ENCODE measurements at places on chromosomes 11 and 22.

DNA sequence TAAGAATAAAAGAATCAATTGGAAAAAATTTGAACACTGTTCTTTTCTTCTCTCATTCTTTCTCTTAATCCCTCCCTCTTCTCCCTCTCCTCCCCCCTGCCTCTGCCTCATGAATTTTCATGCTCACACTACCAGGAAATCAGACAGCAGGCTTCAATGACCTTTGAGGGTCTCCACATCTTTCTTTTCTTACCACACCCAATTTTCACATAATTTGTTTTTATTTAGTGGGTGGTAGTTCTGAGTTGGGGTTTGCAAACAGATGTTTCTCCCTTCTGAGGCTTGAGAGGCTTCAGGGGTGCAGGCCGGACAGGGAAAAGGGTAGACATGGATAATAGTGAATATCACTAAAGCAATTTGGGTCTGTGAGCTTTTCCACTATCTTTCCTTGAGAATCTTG, 95.5 kb downstream of the SPATA19 start:
- no peak for DNase-seq

DNA sequence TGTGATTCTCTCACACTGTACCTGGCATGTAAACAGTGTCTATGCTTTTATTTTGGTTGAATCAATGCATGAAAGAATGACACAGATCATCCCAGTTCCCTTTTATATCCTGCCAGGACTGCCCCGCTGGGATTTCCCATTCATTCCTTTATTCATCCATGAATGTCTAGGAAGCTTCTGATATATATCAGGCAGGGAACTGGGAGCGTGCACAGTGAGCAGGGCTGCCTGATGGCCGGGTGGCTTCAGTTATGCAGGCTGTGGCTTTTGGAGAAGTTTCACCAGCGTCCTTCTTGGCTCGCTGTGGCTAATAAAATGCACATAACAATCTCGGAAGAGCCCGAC, 789.0 kb downstream of the TBC1D22A start:
- no peak for DNase-seq

- DNase-seq = no peak
These were observed 12.7 kb downstream of the PIM3 start for GRCh38 chr22:49973018-49973961.

- DNase-seq = no peak
These were observed 428.0 kb downstream of the LARGE1 start for GRCh38 chr22:33492210-33492651.

GRCh38 chr11:114610550-114610949, 15.0 kb upstream of the NXPE4 start:
- no peak for DNase-seq

- DNase-seq = no peak
These were observed 5.5 kb upstream of the SELENOH start for GRCh38 chr11:57735619-57736298.

DNA sequence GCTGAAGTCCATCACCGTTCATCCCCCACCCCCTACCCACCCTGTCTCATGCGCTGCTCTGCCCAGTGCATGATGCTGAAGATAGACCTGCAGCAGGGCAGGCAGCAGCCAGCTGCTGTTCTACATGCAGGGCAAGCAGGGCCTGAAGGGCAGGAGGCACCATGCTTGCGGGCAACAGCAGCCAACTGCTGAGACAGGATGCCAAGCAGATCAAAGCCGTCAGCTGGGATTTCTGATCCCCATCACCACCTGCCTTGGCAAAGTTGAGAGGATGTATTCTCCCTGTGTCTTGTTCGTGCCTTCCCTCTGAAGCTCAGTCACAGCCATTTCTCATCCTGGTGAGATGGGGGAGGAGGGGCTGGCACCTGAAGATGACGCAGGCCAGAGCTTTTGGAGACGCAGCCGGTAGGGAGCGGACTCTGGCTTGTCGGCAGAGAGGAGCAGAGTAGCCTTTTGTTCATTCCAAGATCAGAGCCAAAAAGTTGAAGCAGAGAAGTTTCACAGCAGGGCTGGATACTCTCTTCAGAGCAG, 227.0 kb downstream of the GRIK4 start:
- no peak for DNase-seq

GRCh38 chr11:65869643-65870306, 2.8 kb downstream of the EFEMP2 start:
- no peak for DNase-seq

DNA sequence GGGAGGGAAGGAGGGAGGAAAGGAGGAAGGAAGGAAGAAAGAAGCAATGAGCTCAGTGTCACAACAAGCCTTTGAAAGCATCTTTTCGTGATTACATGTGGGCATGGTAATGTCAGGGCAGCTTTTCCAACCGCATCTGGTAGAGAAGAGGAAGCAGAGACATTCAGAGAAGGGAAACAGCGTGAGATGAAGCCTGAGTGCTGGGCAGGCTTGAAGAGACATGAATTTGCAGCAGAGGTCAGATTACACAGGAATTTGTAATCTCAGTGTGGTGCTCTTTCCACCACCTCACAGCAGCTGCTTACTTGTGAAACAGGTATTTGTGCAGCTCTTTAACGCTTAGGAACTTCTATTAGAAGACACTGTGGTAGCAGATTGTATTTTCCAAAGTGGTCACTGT, 289.5 kb upstream of the C11orf87 start:
- DNase-seq = no peak

GRCh38 chr22:48822278-48823233, 1005.1 kb downstream of the BRD1 start:
- no peak for DNase-seq

All from T-cell (primary cell).